Naive B cell (primary cell): ENCODE measurements at places on chromosomes 2 and 18. TPM values are rescaled to one million over a fixed set of nuclear protein-coding genes. Genes with fewer than 3 reads are reported as not detected.

The DTYMK gene
- polyA plus RNA-seq: 38.3 TPM

The REG3G gene
- polyA plus RNA-seq: not detected

GRCh38 chr2:56286936-56287335 is 103.1 kb downstream of the CCDC85A start:
- H3K4me1 ChIP-seq: no peaks in the 10 kb centered on the region
- no peaks in the 10 kb centered on the region for H3K36me3 ChIP-seq
- H3K27ac ChIP-seq: no peak overlapping the region
- DNase-seq: no peak

DNA sequence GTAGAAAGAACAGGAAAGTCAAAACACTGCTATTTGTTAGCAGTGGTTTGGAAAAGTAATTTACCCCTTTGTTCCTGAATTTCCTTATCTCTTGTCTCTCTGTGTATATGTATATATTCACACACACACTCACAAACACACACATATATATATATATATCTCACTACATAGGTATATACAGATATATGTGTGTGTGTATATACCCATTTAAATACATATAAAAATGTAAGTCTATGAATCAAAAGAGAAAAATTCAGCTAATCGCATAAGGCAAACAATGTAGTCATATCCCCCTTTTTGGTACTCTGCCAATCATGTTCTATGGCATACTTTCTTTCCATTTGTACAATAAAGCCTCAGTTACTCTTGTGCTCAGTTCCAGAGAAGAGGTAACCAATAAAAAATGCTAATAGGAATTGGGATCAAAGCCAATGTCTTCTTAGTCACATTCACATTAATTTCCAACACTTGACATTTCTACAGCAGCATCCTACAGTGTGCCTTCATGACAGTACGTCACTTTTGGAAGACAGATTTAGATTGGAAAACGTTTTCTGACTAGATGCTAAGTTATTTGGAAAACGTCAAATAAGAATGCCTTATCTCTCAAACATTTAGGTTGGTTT is 94.6 kb downstream of the MC4R start:
- H3K36me3 ChIP-seq: no peaks in the 10 kb centered on the region
- H3K27ac ChIP-seq: no peak overlapping the region
- no peak overlapping the region for H3K4me3 ChIP-seq
- H3K27me3 ChIP-seq: no peaks in the 10 kb centered on the region
- DNase-seq: no peak
- no peaks in the 10 kb centered on the region for H3K4me1 ChIP-seq

DNA sequence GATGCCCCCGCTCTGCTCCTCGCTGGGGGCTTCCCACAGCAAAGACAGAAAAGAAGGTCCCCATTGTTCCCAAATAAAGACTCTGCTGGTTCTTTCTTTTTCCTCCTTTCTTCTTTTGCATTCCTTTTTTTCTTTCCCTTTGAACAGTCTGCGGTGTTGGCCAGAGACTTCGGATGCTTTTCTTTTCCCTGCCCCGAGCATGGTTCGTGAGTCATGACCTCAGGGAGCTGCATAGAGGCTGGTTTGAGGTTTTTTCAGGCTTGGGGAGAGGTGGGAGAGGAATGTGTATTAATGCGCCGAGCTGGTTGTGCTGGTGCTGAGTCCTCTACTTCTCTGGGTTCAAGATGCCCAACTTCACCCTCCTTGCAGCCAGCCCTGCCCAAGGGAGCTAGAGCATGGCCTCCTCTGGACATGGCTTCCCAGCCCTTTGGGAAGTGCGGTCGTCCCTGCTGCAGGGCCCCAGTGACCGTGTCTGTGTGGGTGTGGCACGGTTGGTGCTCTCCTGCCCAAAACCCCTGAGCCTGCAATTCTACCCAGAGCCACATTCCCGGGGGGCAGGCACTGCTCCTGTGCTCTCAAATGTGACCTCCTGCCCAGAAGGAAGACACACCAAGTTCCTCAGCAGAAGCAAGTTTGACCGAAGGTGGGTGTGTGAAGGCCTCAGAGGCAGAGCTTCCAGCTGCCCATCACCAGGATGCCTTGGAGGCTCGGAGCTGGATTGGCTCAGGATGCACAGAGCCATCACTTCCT is 9.0 kb upstream of the ARHGEF4 start:
- no peak overlapping the region for H3K4me3 ChIP-seq
- H3K27me3 ChIP-seq: peaks cover 8% of the 10 kb centered on the region
- DNase-seq: no peak
- H3K27ac ChIP-seq: no peak overlapping the region
- peaks cover 15% of the 10 kb centered on the region for H3K4me1 ChIP-seq
- H3K36me3 ChIP-seq: no peaks in the 10 kb centered on the region

GRCh38 chr2:216538538-216538937 is 39.9 kb downstream of the RPL37A start:
- H3K36me3 ChIP-seq: no peaks in the 10 kb centered on the region
- no peaks in the 10 kb centered on the region for H3K4me1 ChIP-seq
- H3K27me3 ChIP-seq: peaks cover 20% of the 10 kb centered on the region
- no peak for DNase-seq

DNA sequence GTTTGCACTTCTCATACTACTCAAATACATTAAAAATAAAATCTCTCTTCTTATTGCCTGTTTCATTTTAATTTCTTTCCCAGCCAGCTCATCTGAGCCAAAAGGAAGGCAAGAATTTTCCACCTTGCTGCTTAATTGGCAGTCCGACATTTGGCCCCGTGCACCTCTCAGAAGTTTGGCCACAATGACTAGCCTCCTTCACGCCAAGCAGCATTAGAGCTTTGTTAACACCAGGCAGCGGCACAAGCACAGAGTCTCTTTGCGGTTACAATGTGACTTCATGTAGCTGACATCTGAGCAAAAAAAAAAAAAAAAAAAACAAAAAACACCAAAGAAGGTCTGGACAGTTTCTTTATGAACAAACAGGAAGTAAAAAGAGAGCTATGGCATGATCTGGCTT is 248.9 kb downstream of the OSR1 start:
- H3K4me1 ChIP-seq: no peaks in the 10 kb centered on the region
- DNase-seq: no peak
- peaks cover 3% of the 10 kb centered on the region for H3K36me3 ChIP-seq
- no peak overlapping the region for H3K4me3 ChIP-seq
- H3K27ac ChIP-seq: no peak overlapping the region
- H3K27me3 ChIP-seq: peaks cover 4% of the 10 kb centered on the region

DNA sequence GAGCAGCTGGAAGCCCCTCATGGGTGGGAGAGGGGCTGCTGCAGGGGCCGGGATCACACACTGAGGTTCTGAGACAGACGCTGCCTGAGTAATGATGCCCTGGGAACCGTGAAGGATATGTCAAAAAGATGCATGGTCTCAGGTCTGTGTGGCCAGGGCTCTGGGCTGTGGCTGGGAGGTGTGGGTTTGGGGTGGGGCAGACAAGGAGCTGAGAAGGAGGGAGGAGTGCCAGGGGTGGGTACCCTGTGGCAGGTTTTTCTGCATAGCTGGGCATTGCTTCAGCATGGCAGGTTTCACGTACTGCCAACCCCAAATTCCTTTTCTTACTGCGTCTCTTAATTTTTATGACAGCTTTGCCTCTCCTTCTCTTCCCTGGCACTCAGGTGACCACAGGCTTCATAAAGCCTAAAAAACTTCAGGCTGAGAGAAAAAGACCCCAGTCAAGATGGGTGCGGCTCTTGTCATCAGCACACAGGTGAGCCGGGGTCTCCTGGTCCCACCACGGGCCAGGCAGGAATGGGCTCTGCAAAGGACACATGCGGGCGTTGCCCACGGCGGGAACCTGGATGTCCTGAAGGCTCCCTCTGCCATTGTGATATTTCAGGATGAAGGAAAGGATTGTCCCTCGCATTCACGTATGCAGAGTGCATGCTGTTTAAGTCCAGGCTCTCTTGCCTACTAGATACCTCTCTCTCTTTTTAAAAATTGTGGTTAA is 18.0 kb downstream of the MALL start:
- H3K4me3 ChIP-seq: no peak overlapping the region
- no peaks in the 10 kb centered on the region for H3K36me3 ChIP-seq
- no peaks in the 10 kb centered on the region for H3K4me1 ChIP-seq
- H3K27me3 ChIP-seq: no peaks in the 10 kb centered on the region

GRCh38 chr2:196404276-196404675 is 232.9 kb upstream of the STK17B start:
- no peaks in the 10 kb centered on the region for H3K4me1 ChIP-seq
- DNase-seq: no peak
- no peak overlapping the region for H3K27ac ChIP-seq
- no peak overlapping the region for H3K4me3 ChIP-seq
- H3K27me3 ChIP-seq: no peaks in the 10 kb centered on the region

The PPM1G gene
- polyA plus RNA-seq: 77.5 TPM

- H3K27ac ChIP-seq: no peak overlapping the region
- no peak for DNase-seq
- H3K4me1 ChIP-seq: no peaks in the 10 kb centered on the region
- no peaks in the 10 kb centered on the region for H3K27me3 ChIP-seq
Observed at GRCh38 chr2:222610746-222611145, 45.1 kb downstream of the FARSB start.

The FZD7 gene
- polyA plus RNA-seq: 0.17 TPM

The CCDC121 gene
- polyA plus RNA-seq: 1.3 TPM

The MC2R gene
- polyA plus RNA-seq: not detected

DNA sequence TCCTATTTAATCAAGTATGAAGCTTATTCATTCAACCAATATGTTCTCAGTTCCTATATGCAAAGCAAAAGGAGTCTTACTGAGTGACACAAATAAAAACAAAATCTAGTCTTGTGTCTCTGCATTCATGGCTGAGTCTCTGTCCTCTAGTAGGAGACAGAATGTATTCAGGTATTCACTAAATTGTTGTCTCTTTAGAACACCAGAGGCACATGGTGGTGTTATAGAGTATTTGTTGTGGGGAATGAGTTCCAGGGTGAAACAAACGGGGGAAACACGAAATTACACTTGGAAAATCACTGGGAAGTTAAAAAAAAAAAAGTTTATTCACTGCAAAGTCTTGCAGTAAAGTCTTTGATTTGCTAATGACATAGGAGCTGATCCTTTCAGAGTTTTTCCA is 131.7 kb upstream of the FSHR start:
- no peak for DNase-seq
- H3K36me3 ChIP-seq: no peaks in the 10 kb centered on the region
- H3K4me1 ChIP-seq: no peaks in the 10 kb centered on the region
- H3K27me3 ChIP-seq: no peaks in the 10 kb centered on the region

DNA sequence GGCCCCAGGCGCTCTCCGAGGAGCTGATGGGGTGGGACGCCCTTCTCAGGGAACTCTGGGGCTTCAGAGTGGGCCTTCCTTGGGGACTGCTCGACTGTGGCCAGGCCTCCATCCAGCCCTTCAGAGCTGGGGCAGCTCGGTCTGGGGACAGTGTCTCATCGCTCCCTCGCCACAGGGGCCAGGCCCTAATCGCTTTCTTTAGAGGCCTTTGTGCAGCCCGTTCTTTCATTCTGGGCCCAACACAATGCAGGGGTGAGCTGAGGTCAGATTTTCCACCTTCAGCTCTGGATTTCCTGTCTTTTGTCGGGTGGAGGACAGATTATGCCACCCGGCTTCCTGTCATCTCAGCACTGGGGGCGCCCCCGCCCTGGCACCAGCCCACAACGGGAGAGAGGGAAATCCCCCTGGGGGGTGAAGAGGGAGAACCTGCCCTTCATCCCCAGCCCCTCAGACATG is 25.2 kb downstream of the MYCN start:
- no peaks in the 10 kb centered on the region for H3K36me3 ChIP-seq
- no peak for DNase-seq
- peaks cover 14% of the 10 kb centered on the region for H3K4me1 ChIP-seq

DNA sequence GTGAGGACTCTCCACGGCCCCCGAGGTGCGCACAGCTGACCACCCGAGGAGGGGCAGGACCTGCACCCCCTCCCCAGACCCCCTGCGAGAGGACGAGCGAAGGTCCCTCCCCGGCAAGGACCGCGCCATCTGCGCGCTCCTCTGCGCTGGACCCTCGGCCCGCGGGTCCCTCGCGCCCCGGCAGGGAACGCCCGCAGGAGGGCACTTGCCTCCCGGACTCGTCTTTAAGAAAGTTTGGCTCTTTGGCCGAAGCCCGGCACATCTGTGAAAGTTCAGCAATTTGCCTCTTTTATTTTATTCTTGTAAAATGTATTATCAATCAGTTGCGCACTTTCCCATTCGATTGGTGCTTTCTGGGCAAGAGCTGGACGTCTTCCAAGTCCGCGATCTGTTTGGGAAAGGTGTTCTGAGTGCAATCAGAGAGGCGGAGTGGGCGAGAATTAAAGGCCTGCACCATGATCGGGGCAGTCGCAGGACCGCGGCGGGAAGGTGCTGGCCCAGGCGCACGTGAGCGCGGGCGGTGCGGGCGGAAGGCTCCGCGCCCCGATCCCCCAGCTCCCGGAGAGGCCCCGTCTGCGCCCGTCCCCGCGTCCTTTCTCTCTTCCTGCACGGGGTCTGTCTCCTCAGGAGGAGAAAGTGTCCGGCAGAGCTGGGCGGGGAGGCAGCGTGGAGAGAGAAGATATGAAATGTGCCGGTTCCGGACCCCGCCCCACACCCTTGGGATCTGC is 1.6 kb upstream of the ALKAL2 start:
- H3K36me3 ChIP-seq: no peaks in the 10 kb centered on the region
- H3K4me3 ChIP-seq: peak overlapping the region; percentile 70
- H3K27ac ChIP-seq: no peak overlapping the region

DNA sequence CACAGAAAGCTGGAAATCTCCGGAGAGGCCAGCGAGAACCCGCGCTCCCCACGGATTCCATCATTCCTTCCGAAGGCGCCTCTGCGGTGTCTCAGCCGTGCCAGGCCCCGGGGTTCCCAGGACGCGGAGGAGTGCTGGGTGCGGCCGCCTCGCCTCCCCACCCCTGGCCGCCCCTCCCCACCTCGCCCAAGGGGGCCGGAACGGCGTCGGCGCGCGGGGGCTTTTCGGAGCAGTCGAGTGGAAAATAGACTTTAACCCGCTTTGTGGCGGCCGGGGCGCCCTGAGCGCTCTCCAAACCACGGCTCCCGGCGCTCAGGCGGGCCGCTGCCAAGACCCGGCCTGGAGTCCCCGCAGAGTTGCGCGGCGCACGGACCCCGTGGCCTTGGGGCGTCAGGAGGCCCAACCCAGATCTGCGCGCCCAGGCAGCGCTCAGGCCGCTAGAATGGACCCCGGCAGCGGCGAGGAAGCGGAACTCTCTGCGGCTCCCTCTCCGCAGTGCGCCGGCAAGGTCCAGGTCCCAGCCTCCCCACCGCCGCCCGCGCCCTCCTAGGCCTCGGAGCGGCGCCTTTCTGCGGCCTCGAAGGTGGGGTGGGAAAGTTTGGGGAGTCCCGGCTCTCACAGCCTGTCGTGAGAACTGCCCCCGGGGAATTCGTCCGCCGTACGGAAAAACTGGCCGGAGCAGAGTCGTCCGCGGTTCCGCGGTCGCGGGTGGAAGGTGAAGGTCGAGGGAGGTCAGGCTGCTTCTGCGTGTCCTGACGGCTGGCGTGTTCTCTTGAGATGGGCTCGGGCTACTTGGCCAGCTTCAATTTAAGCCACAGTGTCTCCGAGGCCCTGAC is 1.2 kb upstream of the EMX1 start:
- H3K27ac ChIP-seq: peak overlapping the region; percentile 70
- DNase-seq: no peak
- H3K36me3 ChIP-seq: no peaks in the 10 kb centered on the region
- H3K27me3 ChIP-seq: peaks cover 54% of the 10 kb centered on the region

- H3K4me3 ChIP-seq: peak overlapping the region; percentile 87
- peaks cover 9% of the 10 kb centered on the region for H3K4me1 ChIP-seq
- DNase-seq: peak; percentile 55
- peak overlapping the region; percentile 61 for H3K27ac ChIP-seq
Observed at GRCh38 chr2:26846334-26847306, 1.3 kb upstream of the DPYSL5 start.

GRCh38 chr2:11907190-11907589 is 160.8 kb downstream of the LPIN1 start:
- H3K27me3 ChIP-seq: no peaks in the 10 kb centered on the region
- H3K4me3 ChIP-seq: no peak overlapping the region
- H3K4me1 ChIP-seq: peaks cover 46% of the 10 kb centered on the region
- no peak overlapping the region for H3K27ac ChIP-seq

GRCh38 chr18:4102901-4103300 is 352.2 kb downstream of the DLGAP1 start:
- no peak overlapping the region for H3K27ac ChIP-seq
- no peak for DNase-seq
- no peaks in the 10 kb centered on the region for H3K36me3 ChIP-seq
- H3K27me3 ChIP-seq: peaks cover 5% of the 10 kb centered on the region

The SLC66A3 gene
- polyA plus RNA-seq: 85.1 TPM

The ARHGAP28 gene
- not detected for polyA plus RNA-seq
